OCI-M1 (cell line): ENCODE measurements at places on chromosomes 7 and 10.

GRCh38 chr7:117559391-117559790 lies 79.6 kb downstream of the CFTR start:
- DNase-seq, result no peak

DNA sequence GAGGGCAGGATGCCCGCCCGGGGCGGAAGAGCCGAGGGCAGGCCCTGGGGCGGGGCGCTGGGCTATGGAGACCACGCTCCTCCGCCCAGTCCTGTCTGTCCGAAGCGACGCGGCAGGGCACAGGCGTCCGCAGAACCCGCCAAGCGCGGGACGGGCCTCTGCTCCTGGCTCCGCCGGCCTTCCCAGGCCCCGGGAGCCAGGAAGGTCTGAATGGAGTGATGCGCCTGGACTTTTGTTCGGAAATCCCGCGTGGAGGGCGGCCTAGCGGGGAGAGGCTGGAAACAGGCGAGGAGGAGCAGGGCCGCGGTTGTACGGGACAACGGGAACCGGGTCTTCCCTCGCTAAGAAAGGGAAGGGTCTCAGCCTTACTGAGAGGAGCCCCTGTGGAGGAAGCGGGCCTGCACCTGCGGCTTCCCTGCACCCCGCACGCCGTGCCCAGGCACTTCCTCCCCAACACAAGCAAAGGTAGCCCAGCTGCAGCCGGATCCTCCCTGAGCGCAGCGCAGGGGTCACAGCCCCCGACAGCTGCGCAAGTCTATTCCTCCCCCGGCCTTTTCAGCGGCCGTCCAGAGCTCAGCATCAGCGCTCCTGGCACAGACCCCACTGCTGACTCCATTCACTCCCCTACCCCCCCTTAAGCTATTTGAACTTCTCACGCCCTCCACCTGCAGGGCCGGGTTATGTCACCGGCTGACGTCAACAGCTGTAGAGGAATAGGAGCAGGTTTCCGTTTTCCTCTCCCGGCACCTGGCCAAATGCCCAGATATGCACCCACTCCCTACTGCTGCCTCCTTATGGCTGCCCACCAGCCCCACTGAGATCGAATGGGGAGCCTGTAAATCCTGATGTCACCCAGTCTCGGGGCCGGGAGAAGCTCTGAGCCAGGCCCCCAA lies 143.2 kb upstream of the RET start:
- no peak for DNase-seq

GRCh38 chr7:158042156-158042880 lies 545.3 kb downstream of the PTPRN2 start:
- DNase-seq, result no peak

GRCh38 chr10:7773845-7774801 lies 13.7 kb downstream of the KIN start:
- no peak for DNase-seq

DNA sequence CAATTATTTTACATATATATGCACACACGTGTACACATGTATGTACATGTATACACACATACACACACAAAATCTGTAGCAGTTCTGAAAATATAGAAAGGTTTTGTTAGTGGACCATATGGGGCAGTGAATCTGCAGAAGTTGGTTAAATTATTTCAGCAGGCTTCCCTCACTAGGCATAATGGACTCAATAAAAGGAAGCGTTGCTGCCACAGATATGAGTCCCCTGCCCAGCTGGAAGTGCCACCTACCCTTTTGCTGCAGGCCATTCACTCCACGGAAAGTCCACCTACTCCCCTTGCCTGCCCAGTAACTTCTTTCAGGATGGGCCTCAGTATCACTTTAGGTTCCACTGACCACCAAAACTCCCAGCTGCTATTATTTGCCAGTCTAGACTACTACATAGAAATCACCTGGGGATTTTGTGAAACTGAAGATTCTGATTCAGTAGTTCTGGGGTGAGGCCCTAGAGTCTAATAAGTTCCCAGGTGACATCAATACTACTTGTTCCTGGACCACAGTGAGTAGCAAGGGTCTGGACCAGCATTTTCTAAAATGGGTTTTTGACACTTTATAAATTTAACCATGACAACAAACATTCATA lies 29.3 kb upstream of the CROT start:
- no peak for DNase-seq

- DNase-seq, result peak; percentile 3
Observed at GRCh38 chr10:3036155-3037021, 31.0 kb upstream of the PFKP start.

- no peak for DNase-seq
Observed at GRCh38 chr10:84179059-84179710, 5.6 kb downstream of the GPR15LG start.
